ENCODE measurements at places on chromosomes 11 and 22.

- DNase-seq, result peak; percentile 54
Measured at GRCh38 chr22:40324468-40325305, 21.6 kb upstream of the ADSL start.

- DNase-seq, result no peak
Measured at GRCh38 chr11:130904380-130904779, 11.9 kb downstream of the SNX19 start.

DNA sequence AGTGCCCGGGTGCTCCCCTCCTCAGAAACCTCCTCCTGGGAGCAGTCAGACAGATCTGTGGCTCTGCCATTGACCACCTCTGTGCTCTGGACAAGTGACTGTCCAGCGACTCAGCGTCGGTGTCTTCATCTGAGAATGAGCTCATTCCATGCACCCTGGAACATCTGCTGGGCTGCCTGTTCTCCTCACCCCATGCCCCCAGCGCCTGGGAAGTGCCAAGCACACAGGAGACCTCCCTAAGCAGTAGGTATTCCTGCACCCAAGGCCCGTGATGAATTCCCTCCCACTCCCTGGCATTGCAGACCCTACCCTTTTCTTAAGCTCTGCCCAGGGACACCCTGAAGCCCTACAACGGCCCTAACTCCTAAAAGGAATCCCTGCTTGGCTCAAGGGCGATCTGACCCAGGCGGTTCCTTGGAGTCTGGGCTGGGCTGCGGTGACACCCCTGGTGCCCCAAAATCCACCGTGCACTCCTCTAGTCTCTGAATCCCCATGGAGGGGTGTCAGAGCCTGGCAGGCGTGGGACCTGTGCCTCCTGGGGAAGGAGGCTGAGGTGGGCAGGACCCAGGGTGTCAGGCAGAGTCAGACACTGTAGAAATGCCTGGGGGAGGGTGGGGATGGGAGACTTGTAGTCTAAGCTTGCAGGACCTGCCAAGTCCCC is 92.0 kb downstream of the CEP164 start:
- no peak for DNase-seq

GRCh38 chr22:50738649-50739227 is 734 bp downstream of the ACR start:
- no peak for DNase-seq

DNA sequence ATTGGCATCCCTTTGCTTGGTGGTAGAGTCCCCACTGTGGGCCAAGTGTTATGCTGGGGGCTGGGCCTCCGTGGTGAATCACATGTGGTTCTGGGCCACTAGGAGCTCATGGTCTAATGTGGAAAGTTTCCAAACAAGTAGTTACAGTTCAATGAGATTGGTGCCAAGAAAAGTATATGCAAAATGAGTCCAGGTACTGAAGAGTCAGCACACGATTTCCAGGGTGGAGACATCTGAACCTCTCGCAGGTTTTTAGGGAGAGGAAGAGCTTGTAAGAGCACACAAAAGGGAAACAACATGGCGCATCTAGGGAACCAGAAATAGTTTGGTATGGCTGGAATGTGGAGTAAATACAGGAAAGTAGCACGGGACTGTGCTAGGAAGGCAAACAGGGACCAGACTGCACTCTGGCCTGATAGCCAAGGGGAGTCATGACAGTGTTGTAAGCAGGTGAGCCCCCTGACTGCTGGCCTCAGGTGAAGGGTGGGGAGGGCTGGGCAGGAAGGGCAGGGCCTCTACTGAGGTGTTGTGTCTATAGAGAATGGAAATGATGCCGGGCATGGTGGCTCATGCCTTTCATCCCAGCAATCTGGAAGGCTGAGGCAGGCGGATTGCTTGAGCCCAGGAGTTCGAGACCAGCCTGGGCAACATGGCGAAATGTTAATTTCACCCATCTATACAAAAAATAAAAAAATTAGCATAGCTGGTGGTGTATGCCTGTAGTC is 12.6 kb downstream of the POLR2F start:
- DNase-seq, result no peak

DNA sequence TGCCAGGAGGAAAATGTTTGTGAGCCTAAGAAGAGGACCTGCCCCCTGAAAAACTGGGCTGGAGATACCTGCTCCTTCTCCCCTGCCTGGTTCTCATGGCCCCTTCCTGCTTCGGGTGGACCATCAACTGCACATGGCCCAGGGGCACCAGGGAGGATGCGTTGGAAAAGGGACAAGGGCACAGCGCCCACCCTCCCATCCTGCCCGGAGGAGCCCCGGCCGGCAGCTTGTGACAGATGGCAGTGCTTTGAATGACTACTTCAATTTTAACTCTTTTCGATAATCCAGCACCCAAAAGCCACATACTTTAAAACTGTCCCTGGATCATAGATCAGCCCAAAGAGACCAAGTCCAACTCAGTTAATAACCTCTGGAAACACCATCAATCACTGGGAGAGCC is 135.8 kb upstream of the NECTIN1 start:
- DNase-seq, result no peak

- no peak for DNase-seq
Measured at GRCh38 chr11:77590194-77590782, 535 bp downstream of the AQP11 start.

All from activated naive CD4-positive, alpha-beta T cell (primary cell).